Cerebellar cortex (tissue), 1 donor: ENCODE measurements at places on chromosomes 2 and 18.
A peak's percentile ranks its signal among the peaks of the same experiment; 100 is the strongest.

GRCh38 chr2:172233987-172234715, 131.5 kb upstream of the DLX2 start:
- DNase-seq, result no peak

DNA sequence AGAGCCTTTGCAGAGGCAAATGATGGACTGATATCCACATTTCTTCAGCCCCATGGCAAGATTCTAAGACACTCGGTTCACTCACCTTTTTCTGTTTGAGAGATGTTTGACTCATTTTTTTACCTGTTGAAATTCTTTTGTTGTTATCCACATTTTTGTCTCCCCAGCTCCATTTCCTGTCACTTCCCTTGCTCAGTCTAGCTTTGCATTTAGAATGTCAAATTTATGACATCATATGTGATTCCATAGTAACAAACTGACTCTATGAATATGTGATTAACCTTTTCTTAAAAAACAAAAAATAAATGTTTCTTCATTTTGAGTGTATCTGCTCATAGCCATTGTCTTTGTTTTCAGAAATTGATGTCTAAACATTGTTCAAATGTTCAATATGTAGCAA, at the start of gene NT5C1B:
TSS of gene NT5C1B (minus strand) at position 216 of the 400 bp plus-strand sequence. CDS start at position 115, 101 bp downstream.
- DNase-seq, result no peak

- DNase-seq, result no peak
These were observed 7.7 kb upstream of the TRAPPC8 start for GRCh38 chr18:31950583-31950982.

GRCh38 chr2:223532712-223533111, 69.4 kb downstream of the SCG2 start:
- DNase-seq, result no peak

- no peak for DNase-seq
These were observed 37.7 kb upstream of the SLC8A1 start for GRCh38 chr2:40489678-40489960.

GRCh38 chr2:239459056-239459455, 58.2 kb upstream of the HDAC4 start:
- no peak for DNase-seq

GRCh38 chr18:45688833-45689232, 35.1 kb upstream of the SLC14A1 start:
- no peak for DNase-seq

- DNase-seq, result no peak
These were observed 9.5 kb downstream of the SMYD1 start for GRCh38 chr2:88077080-88077479.

DNA sequence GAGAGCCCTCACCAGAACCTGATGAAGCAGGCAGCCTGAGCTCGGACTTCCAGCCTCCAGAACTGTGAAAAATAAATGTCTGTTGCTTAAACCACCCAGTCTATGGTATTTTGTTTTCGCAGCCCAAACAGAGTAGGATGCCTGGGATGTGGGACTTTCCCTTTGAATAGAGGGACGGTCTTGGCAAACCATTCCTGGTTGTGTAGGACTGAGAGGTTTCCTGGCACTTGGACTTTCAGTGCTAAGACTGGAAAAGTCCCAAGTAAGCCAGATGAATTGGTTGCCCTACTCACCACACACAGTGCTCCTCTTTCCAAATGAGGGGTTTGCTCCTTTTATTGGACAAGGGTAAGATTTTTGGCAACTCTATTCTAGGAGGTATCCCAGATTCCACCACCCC, 46.8 kb upstream of the ACMSD start:
- DNase-seq, result peak; percentile 46
